ENCODE measurements at places on chromosomes 16 and 17.
A peak's percentile ranks its signal among the peaks of the same experiment; 100 is the strongest.

- no peak for DNase-seq
Measured at GRCh38 chr17:78557598-78558039, 19.6 kb downstream of the DNAH17 start.

DNA sequence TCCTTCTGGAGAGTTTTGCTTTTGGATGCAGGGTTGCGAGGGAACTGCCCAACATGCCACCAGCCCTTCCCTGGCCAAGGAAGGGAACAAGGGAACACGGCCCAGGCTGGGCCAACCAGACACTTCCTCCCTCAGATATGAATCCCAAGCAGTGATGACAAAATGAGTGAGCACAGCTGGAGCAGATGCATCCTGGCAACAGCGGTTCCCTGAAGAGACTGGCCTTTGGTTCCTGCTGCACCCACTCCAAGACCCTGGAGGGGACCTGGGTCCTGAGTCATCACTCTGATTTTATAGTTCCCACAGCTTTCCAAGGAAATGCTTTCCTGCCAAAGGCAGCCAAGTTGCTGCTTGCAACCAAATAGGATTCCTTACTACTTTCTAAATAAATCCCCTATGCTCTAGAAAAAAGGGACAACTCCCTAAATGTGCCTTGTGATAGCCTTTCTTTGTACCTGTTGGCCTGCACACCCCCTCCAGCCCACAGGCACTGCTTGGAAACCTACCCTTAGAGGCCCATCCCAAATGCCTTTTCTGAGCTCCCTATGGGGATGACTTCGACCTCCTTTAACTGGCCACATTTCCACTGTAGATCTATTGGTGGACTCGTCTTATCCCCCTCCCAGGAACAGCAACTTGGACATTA lies 5.3 kb downstream of the ST3GAL2 start:
- DNase-seq: no peak

GRCh38 chr17:78828470-78829185 lies 12.0 kb downstream of the USP36 start:
- DNase-seq: no peak

GRCh38 chr17:45093444-45094110 lies 32.5 kb downstream of the NMT1 start:
- no peak for DNase-seq

DNA sequence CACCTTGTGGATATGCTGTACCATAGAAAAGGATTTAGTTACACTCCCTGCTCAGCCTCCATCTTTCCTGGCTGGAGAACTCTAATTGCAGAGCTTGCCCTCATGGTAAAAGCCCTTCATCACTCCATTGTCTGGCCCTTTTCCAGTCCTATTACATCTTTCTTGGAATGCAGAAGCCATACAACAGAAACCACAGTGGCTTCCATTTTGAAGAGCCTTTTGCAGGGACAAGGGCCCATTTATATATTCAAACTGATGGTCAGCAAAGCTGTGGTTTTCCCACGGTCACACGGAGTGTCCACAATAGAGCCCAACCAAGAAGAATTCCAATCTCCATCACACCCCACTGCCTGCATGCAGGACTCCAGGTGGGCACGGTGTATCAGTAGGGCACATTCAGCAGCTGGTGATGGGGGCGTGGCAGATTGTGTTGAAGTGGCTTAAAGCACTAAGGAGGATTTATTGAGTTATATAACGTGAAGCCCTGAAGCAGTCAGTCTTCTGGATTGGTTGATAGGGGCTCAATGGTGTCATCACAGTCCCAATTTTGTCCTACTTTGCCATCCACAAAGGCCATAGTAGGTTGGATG lies 20.3 kb downstream of the COPRS start:
- DNase-seq: no peak

GRCh38 chr16:5870886-5871691 lies 773.5 kb upstream of the EEF2KMT start:
- no peak for DNase-seq

- DNase-seq: no peak
Measured at GRCh38 chr17:68592682-68593641, 8.2 kb downstream of the FAM20A start.

GRCh38 chr16:67489401-67490083 lies 6.2 kb upstream of the AGRP start:
- no peak for DNase-seq

DNA sequence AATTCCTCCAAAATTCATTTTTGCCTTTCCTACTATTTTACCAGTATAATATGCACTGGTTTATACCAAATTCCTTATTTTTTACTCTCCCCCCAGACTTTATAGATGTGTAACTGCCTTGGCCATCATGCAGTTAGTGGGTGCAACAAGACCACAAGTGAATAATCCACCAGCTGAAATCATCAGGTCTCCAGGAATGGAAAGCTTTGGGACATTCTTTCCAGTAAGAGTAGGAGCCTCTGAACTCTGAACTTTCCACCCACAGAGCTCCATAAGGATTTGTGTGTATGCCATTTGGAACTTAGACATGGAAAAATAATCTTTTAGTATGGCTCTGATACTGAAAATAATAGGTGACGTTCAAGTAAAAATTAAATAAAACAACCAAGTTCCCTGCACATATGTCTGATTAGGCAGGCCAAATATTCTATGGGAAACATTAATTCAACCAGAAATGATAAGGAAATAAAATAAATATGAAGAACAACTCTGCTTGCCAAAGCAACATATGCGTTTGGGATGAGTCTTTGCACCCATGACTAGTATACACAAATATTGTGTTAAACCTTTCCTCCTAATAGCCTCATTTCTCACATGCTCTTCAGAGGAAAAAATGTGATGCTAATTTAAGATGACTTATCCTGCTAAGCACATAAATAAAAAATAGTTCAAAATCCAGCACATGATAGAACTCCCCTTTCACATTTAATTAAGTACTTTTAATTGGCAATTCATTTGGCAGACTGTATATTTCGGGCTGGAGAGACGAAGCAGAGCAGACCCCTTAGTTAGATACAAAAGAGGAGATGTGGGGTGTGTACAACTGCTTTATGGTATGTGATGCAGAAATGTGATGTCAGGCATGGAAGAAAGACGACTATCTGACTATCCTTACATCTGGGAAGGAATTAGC lies 11.6 kb upstream of the LYRM9 start:
- no peak for DNase-seq

DNA sequence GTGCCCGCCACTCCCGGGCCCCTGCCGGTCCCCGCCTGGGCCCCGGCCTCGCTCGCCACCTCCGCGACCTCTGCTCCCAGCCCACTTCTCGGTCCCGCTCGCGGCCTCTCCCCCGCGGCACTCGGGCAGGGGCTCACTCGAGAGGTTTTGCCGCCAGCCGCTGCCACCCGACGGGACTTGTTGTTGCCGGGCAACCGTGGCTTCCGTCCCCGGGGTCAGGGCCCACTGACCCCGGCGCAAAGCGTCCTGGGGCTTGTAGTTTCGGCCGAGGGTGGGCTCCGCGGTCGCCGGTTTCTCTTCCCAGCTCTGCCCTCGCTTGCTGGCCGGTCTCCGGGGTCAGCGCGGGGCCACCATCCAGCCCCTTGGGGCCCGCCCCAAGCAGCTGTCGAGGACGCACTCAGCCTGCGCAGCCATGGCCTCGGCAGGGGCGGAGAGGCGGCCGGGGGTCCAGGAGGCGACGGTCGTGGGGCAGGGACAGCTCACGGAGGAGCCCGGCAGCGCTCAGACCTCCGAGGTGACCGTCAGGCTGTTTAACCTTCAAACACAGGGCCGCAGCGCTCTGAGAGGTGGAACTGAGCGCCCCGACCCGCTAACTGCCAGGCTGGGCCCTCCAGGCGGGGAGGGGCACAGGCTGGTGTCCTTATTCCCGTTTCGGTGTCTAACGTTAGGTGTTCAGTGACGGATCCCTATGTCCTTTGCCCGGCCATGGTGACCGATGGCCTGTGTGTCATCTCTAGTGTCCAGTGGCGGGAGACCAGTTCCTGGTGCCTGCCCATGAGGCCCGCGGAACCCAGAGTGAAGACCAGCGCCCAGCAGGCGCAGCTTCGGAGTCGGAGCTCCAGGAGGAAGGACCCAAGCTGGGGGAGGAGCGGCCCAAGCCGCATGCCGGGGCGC lies at the start of the genes C16orf86 and ENKD1:
Gene C16orf86, plus strand, starts transcription at position 256 of the 894 bp plus-strand sequence. Its CDS starts 157 bp downstream, at position 413.
Gene ENKD1, minus strand, starts transcription at position 192 of the 894 bp plus-strand sequence. CDS start 308 bp downstream, outside the sequence.
- peak; percentile 61 for DNase-seq

DNA sequence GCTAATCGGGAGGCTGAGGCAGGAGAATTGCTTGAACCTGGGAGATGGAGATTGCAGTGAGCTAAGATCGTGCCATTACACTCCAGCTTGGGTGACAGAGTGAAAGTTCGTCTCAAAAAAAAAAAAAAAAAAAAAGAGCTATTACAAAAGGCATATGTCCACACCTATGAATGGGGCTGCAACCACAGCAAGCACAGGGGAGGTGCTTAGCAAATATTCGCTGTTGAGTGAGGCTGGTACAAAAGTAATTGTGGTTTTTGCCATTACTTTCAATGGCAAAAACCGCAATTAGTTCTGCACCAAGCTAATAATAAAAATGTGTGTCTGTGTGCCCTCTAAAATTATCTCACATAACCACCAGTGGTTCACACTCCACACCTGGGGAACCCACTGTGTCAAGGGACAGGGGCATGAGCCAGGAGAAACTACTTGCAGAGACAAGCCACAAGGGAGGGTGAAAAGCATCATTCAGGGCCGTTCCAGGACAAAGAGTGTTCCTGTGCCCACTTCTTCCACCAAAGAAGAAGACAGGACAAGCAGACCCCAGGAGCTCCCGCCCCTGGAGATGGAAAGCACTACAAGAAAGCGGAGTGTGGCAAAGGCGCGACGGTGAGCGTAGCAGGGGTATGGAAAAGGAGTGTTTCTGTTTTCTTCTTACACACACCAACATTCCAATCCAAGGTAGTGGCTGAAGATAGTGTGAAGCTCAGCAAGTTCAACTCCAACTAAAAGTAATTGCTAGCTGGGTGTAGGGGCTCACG lies 84.4 kb upstream of the CNEP1R1 start:
- no peak for DNase-seq

- peak; percentile 81 for DNase-seq
Measured at GRCh38 chr17:15649861-15650421, 30.4 kb upstream of the FBXW10B start.

DNA sequence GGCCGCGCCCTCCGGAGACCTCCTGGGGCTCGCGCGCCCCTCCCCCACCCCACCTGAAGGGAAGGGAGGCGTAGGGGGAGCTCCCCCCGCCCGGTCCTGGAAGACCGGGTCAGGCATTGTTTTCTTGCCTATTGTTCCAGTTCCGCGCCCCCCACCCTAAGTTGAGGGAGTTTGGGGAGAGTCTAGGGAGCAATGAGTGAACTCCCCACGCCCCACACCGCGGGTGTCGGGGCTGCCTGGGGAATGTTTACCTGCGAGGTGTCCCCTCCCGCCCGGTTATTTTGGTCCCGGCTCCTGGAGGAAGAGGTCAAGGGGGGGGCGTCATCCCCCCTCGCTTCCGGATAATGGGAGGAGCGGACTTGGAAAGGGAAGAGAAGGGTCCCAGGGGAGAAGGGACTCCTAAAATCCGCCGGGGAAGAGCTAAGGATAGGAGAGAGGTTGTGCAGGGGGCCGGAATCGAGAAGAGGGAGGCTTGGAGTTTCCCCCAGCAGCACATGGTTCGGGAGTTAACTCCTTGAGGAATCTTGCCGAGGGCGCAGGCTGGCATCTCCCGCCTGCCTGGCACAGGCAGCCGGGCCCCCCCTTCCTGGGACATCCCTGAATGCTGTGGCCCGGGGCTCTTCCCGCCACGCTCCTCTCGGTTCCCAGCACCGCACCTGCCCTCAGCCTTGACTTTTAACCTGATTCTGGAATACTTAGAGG lies 881 bp downstream of the MLLT6 start:
- peak; percentile 56 for DNase-seq

GRCh38 chr16:9159839-9160550 lies 68.6 kb downstream of the HAPSTR1 start:
- peak; percentile 48 for DNase-seq

DNA sequence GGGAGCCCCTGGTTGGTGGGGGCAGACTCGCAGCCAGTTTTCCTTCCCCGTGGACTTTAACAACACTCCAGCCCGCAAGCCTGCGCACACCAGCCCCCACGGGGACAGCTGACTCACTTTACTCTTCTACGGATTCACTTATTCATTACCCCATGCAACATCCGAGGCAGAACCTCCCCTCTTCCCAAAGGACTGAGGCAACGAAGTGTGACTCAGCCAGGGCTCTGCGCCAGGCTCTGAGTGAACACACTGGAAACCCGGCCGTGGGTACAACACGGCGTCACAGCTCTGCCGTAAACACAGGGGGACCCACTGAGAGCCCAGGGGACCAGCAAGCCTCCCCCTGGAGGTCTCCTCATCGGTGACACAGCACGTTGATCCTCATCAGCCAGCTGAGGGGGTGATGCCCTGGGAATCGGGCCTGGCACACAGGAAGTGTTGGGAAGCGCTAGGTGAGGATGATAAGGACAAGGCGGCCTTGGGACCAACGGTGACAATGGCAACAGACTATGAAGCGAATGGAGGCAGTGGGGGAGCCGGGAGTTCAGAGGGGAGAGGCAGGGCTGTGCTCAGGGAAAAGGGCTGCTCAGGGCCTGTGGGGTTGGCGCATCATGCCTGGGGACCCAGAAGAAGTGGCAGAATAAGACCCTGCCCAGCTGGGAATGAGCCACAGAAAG lies 14.6 kb downstream of the COTL1 start:
- DNase-seq: no peak

DNA sequence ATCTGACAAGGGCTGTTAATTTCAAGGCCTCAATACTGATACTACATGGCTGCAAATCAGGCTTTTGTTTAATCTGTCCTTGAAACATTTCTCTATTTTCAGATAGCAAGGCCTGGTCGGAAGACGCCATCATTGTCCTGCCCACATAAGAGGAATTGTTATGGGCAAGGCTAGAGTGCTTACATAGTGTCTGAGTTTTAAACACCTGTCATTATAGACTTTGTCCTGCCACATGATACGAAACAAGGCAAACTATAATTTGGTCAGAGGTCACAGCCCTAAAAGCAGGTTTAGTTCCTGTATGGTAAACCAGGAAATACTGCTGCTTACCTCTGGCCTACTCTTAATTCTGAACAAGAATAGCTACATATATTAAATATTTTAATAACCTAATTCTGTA lies 104.4 kb downstream of the SSH2 start:
- DNase-seq: peak; percentile 96

DNA sequence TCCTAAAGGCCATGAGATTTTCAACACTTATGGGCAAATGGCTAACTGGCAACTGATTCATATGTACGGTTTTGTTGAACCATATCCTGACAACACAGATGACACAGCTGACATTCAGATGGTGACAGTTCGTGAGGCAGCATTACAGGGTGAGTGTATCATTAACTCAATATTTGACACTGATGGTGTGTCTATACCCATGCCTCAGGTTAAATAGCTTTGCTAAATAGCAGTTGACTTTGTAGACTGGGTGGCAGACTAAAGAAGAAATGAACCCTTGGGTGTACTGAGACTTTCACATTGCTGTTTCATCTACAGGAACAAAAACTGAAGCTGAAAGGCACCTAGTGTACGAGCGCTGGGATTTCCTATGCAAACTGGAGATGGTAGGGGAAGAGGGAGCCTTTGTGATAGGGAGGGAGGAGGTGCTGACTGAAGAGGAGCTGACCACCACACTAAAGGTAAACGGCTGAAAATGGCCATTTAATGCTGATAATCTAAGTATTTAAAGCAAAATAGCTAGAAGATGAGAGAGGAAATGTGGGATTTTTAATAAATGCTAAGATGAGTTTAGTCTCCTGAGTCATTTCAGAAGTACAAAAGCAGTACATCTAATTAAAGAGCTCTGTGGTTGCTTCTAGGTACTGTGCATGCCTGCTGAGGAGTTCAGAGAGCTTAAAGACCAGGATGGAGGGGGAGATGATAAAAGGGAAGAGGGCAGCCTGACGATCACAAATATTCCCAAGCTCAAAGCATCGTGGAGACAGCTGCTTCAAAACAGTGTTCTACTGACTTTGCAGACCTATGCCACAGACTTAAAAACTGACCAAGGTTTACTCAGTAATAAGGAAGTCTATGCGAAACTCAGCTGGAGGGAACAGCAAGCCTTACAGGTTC lies 3.0 kb downstream of the SETD6 start:
- DNase-seq: no peak

- DNase-seq: no peak
Measured at GRCh38 chr17:11363565-11364117, 122.6 kb downstream of the SHISA6 start.

All from large intestine (tissue), 12 donors.